ENCODE measurements at places on chromosomes 1 and 21. TPM values are rescaled to one million over a fixed set of nuclear protein-coding genes. Genes with fewer than 3 reads are reported as not detected.

The SLC5A9 gene
- total RNA-seq: 4.7 TPM

DNA sequence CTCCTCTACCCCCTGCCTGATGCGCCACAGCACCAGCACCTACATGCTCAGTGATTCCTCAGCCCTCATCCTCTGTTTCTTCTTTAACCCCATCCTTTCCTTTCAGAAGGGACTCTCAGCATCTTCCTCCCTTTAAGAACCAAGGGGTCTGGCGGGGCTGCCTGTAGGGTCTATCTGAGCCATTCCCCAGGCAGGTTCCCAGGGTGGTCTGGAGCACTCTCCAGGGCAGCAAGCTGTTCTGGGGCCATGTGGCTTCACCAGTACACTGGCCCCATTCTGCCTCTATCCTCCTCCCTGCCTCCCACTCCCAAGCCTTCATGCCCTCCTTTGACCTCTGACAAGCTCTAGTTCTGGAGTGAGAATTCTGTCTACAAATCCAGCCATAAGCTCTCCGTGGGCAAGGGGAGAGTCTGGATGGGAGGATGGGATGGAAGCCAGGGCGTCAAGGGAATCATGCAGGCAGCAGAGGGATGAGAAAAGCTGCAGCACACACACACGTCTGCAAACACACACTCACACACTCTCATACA is 10.4 kb downstream of the BATF3 start:
- no peak for DNase-seq

DNA sequence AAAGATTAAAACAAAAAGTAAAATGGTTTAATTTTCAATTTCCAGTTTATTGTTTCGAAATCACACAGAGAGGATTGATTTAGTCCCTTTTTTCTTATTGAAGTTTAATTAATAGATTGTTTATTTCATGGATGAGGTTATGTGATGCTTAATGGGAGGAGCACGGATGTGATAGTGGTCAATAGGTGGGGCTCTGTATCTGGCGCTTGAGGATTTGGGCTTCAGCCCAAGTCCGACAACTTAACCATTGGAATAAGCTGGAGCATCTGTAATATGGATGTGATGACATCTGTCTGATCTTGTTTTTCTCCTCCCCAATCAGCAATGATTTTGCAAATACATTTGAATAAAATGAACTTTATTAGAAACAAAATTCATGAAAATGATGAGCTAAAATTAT is 169.2 kb downstream of the LYPLAL1 start:
- DNase-seq: no peak

DNA sequence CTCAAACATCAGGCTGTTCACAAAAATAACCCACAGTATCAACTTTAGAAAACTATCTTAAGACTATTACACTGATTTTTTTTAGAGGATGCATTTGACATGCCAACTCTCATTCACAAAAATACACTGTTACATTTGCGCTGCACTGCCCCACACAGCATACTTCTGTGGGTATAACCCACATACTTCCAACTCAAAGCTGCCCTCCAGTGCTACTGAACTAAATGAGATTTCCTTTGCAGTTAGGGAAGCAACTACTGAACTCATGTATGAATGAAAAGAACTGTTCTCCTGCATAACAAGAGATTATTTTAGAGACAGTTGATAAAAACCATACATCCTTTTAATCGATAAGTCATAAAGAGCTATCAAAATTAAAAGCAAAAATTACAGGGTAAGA is 25.8 kb upstream of the GADD45A start:
- DNase-seq: no peak

DNA sequence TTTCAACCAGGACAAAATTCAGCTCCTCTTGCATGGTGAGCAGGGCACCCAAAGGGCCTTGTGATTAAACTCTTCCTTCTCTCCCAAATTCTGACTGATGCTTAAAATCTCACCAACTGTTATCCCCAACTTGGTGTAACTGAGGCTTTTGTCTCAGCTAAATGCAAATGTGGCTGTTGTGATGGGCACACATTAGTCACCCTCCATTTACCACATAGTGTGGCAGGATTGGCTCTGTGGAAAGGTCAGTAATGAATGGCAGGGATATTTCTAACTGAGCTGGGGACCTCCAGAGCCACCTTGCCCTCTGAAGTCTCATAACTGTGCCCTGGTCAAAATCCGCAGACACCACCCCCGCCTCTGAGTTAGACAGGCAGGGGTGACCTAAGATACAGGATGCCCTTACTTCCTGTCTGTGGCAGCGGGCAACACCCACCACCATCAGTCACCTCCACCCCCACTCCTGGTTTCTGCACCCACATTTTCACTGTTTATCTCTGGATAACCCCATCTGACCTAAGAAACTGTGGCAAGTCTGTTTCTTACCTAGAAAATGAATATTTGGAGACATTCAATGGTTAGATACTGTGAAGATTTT is 25.4 kb upstream of the RGS16 start:
- no peak for DNase-seq

All from upper lobe of right lung (tissue), 1 donor.